ENCODE measurements at places on chromosomes 2 and 18.
A peak's percentile ranks its signal among the peaks of the same experiment; 100 is the strongest.

GRCh38 chr2:25742501-25742900 is 69.1 kb upstream of the DTNB start:
- no peak for DNase-seq

DNA sequence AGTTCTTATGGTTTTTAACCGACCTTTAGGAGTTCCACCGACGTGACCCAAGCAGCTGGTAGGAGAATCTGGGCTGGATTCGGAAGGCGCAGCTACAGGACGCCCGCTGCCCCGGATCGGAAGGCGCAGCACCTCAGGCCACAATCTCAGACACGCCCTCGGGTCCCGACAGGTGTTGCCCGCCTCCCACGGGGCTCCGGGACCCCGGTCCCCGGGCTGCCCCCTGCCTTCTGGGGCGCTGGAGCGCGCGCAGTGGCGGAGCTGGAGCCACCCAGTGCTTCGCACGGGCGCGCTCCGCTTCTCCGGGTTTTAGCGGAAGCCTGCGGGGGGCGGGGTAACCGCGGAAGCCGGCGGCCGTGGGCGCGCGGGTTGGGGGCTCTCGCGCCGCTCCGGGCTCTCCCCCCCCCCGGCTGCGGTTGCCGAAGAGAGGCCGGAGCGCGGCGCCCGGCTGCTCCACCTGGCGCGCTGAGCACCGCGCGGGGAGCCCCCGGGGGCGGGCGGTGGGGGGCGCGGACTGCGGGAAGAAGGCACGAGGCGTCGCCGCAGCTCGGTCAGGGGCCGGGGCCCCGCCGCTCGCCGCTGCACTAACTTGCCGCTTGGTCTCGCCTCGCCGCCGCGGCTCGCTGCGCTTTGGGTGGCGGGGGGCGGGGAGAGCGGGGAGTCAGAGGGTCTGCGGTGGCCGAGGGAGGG is 718.8 kb downstream of the DPP10 start:
- no peak for DNase-seq

DNA sequence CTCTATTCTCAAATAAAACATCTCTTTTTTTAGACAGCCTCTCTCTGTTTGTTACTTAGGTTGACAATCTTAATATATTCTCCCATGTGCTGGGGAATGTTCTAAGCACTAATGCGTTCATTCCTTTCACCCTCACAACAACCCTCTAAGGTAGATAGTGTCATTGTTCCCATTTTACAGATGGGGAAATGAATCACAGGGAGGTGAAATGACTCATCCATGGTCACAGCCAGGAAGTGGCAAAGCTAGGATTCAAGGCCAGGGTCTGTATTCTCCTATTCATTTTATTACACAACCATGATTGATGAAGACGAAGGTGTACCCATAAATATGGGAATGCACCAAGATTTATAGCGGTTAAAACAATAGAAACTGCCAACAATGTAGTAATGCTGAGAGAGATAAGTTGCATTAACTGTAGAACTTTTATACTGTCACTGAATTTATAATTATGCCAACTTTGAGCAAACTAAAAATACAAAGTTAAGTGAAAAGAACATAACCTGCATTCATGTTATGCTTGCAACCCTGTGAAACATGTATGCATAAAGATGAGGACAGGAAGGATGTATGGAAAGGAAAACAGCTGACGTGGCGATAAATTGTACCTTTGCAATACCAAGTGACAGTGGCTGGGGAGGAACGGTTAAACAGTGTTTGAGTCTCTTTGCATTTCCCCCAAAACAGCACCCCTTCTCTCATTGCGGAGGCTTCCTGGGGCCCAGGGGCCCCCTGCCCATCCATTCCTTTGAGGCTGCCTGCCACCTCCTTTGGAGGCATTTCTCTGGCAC is 257.7 kb upstream of the AGAP1 start:
- no peak for DNase-seq

GRCh38 chr2:134352844-134353243 is 99.0 kb downstream of the MGAT5 start:
- DNase-seq = no peak

DNA sequence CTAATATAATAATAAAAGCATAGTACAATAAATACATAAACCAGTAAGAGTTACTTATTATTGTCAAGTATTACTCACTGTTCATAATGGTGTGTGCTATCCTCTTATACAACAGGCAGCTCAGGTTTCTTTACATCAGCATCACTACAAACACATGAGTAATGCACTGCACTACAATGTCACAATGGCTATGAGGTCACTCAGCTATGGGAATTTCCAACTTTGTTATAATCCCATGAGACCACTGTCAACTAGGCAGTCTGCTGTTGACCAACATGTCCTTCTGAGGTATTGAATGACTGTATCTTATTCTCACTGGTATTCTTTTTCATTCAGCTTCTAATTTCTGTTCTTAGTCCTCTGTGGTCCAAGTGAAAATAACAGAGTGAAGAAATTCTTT is 250.4 kb upstream of the DSEL start:
- no peak for DNase-seq

GRCh38 chr2:226984750-226985582 is 149.1 kb downstream of the RHBDD1 start:
- DNase-seq = peak; percentile 70

- DNase-seq = no peak
Measured at GRCh38 chr2:45728458-45728942, 77.0 kb downstream of the PRKCE start.
